Fibroblast of skin of abdomen (primary cell): ENCODE measurements at places on chromosomes 4 and X.
A peak's percentile ranks its signal among the peaks of the same experiment; 100 is the strongest.

- peak; percentile 89 for DNase-seq
Measured at GRCh38 chr4:105473324-105474098, at the start of gene PPA2. TSS of gene PPA2 (minus strand) at chr4:105474062. CDS start at chr4:105474050, 12 bp downstream.

DNA sequence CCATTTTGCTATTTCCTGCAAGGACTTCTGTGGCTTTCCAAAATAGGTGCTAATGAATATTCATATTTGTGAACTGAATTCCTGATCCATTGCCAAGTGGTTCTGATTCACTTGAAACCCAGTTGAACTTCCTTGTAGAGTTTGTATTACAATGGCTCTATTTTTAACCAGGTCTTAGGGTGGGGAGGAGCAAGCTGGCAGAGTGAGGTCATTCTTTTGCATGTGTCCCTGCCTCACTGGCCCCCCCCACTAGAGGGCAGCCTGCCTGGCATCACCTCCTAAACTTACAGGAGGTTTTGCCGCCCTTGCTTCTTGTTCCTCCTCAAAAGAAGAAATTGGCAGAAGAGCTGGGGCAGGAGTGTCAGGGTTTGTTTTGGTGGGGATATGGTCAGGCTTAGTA, 10.5 kb downstream of the PTTG2 start:
- peak; percentile 16 for DNase-seq

GRCh38 chr4:134773497-134774000, 572.0 kb upstream of the PABPC4L start:
- no peak for DNase-seq

DNA sequence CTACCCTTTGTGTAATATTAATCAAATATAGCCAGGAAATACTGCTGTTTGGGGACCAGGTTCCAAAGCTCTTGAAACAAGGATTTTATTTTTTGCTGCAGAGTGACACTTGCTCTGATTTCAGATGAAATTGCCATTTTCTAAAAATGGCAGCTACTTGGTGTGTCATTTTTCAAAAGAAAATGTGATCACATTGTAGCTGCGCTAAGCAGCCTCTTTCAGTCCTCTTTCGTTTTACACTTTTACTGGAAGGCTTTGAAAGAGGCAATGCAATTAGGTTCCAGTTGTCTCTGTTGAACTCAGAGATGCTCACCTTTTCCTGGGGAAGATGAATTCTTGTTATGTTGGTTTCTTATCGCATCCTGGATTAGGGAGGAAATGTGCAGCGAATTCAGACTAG, 85.1 kb downstream of the CT47B1 start:
- no peak for DNase-seq

GRCh38 chrX:114508756-114509155, 75.1 kb upstream of the HTR2C start:
- DNase-seq = no peak

DNA sequence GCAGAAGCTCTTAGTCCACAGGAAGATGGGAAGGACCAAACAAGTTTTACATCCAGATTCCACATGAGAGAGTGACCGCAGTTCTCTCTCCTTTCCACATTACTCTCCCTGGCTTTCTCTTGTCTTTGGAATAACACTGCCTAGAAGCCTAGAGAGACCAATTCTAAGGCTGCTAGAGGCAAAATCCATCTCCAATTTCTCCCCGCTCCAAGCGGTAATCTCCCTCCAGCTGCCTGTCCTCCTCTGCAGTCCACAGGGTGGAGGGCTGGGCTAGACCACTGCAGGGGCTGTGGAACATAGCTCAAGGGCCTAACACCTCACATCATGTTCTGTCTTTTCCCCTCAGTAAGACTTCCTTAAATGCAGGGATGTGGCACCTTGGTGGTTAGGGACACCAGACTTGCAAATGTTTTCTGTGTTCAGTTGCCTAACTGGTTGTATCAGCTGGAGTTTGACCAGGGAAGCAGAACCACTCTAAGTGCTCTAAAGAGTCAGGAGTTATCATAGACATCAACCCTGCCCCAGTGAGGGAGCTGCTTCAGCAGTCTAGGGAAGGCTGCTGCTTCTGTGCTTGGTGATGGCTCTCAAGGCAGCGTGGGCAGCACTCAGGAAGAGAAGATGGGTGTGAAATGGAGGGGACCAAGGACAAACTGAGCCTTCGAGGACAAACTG, 423.1 kb downstream of the BCOR start:
- DNase-seq = no peak

- DNase-seq = no peak
Measured at GRCh38 chr4:54315561-54316538, 86.8 kb downstream of the PDGFRA start.

- DNase-seq = peak; percentile 87
Measured at GRCh38 chr4:149999485-150000074, 78.7 kb upstream of the DCLK2 start.

- DNase-seq = no peak
Measured at GRCh38 chr4:1305261-1305711, 15.6 kb downstream of the MAEA start.

DNA sequence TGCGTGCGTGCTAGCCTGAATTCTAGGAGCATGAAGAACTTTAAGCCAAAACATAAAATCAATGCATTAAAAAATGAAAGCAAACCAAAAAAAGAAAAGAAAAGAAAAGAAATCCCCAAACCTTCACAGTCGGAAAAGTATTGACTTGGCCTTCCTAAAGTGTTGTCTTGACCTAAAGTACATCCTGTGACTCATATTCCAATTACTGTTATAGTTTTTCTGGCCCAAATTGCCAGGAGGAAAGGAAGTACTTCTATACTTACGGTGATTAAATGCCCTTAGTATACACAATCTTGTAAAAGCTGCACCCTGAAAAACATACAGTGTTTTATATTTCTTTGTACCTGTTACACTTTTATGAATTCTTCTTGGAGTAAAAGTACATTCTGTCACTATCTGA, 512.8 kb downstream of the ANKRD50 start:
- DNase-seq = peak; percentile 28

DNA sequence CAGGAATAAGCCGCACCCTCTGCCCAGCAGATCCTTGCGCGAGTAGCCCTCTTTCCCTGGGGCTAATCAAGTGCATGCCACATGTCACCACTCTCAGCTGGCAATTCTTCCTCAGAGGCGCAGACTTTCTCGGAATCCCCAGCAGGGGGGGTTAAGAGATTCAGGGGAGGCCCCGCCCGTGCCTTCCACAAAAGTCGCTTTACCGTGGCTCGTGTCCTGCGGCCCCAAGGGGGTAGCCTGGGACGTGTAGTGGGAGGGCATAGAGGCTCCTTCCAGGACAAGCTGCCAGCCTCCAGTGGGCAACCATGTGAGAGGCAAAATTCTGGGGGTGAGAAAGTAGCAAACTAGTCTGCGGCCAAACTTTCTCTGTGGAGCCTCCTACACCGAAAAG, 652 bp downstream of the SRPX start:
- peak; percentile 58 for DNase-seq

- DNase-seq = no peak
Measured at GRCh38 chrX:139647597-139647996, 60.4 kb downstream of the MCF2 start.

- DNase-seq = no peak
Measured at GRCh38 chr4:73892966-73893365, 23.8 kb downstream of the CXCL1 start.

DNA sequence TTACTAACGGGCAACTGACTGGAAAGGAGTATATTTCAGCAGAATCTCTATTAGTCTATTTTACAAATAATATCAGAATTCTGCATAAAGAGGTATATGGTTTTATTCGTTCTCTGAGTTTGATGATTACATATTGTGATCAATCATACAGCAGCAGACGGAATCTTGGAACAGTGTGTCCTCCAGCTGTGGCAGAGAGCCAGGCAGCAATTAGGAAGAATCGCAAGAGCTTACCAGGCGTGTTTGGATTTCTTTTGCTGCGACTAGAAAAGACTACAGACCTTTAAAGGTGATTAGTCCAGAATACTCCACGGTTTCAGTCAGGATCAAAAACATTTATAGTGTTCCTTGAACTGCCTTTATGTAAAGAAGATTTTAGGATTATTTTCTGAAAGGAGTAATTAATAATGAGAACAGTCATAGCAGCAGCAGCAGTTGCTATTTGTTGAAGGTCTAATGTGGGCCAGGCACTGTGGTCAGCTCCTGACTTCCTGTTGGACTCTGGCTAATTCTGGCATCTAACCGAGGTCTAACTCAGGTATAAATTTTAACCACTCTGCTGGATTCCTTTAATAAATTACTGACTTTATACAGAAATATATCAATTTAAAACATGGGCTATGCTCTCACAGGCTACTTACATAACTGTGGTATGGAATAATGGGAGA, 225.3 kb upstream of the CXorf66 start:
- DNase-seq = no peak
